Activated CD4-positive, alpha-beta T cell treated with anti-CD3 and anti-CD28 coated beads, Interleukin-2, amount 50 U/mL, for 24 hours (primary cell): ENCODE measurements at places on chromosomes 6 and 20.

DNA sequence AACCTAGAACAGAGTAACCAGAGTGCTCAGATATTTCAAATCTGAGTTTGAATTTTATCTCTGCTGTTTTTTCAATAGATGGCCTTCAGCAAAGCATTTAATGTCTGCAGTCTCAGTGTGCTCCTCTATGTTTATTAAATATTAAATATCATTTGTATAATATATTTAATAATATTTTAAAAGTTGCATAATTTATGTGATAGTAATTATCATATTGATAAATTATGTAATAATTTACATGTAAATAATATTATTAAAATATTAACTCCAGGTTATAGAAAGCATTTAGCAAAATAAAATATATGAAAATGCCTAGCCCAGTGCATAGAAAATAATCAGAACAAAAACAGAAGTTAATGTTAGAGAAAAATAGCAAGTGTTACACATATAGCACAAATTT lies 930.0 kb upstream of the SLC35B3 start:
- DNase-seq: no peak

GRCh38 chr6:124131259-124131658 lies 327.6 kb downstream of the NKAIN2 start:
- DNase-seq: no peak

DNA sequence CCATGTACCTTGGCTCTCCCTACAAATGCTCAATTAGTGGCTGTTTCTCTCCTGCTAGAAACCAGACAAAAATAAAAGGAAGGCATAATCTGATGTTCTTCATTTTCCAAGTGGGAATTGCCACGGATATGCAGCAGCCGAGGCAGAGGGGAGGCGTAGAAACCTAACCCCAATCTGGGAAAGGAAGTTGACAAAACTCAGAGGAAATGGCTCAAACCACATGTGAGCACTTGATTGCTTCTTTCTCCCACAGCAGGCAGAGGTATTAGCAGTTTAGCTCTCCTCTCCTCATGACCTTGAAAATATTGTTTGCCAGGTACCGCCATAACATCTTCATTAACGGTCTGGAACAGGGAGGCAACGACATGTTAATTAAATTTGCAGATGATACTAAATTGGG lies 3.8 kb upstream of the MLN start:
- DNase-seq: no peak

- no peak for DNase-seq
Observed at GRCh38 chr6:161074496-161075121, 83.0 kb downstream of the MAP3K4 start.

DNA sequence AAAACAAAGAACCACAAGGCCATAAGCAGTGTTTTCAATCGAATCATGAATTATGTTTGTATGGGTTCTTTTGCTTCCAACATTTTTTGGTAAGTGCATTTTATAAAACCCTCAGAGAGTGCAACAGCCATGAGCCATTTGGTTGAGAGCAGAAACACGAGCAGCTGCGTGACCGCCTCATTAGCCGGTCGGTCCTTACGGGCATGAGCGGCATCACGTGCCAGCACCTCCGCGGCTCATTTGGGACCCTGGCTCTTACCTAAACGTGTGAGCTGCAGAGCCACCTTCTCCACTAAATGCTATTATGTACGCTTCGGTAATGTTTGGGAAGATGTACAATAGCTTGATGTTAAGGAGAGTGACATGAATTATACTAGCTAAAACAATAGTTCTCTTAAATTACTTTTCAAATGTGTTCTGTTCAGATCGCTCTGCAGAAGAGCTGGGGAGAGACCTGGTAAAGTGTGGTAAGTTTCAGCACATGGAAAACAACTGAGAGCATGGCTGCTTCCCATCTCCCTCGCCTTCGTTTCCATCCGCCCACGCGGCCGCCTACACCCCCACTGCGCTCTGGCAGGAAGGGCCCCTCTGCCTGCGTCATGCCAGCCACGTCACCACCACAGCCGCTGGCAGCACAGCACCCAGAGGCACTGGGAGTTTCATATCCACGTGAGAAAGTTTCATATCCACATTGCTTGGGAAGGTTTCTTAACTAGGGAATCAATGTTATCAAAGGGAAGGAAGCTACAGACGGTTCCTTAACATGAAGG lies 23.7 kb upstream of the PDE10A start:
- no peak for DNase-seq

DNA sequence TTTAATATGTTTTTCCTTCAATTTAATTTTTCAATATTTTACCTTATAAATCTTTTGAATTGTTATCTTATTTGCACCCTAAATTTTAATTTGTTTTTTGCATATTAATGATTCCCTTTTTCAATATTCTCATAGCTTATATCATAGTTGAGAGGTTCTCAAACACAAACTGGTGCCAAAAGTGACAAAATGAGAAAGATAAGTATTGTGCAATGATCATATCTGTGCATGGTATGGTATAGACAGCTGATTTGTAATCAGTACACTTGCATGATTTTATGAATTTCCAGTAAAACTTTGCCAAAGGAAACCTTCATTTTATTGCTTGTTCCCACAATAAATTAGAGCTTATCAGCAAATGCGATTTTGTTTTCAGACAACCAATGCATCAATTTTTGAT lies 161.0 kb upstream of the HDAC2 start:
- no peak for DNase-seq

- no peak for DNase-seq
Observed at GRCh38 chr6:8236956-8237355, 134.6 kb upstream of the EEF1E1 start.

DNA sequence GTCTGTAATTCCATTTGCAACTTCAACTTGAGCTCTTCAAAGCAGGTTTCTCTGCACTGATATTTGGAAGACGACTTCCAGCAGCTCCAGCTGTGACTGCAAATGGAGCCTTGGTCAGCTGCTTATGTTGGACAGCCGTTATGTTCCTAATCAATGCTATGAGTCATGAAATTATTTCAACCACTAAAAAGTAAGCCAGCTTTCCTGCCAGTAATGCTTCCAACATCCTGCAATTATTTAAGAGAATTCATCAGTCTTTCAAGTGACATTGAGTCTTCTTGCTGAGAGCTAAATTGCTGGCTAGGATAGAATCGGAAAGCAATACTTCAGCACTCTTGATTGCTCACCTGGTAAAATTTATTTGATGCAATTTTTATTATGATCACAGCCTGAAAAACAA lies 375.7 kb downstream of the MMUT start:
- no peak for DNase-seq

- DNase-seq: no peak
Observed at GRCh38 chr6:83860359-83860755, 868 bp downstream of the CYB5R4 start.

DNA sequence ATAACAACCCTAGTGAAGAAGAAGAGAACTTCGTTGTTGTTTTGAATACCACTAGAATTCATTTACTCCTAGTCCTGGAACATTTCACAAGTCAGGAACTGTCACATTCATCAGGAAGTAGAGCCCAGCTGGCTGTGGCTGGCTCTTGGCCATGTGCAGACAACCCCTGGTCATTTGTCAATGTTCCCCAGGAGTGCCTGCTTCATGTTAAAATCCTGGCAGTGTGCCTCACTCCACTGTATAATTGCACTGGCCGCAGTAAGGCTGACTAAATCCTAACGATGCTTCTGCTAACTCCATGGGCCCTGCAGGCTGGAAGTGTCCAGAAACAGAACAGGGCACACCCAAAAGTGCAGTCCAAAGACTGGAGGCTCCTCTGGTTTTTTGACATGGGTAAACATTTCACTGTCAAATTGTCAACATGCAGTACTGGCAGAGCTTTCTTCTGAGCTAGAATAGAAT lies 41.5 kb upstream of the ADGRF1 start:
- no peak for DNase-seq

DNA sequence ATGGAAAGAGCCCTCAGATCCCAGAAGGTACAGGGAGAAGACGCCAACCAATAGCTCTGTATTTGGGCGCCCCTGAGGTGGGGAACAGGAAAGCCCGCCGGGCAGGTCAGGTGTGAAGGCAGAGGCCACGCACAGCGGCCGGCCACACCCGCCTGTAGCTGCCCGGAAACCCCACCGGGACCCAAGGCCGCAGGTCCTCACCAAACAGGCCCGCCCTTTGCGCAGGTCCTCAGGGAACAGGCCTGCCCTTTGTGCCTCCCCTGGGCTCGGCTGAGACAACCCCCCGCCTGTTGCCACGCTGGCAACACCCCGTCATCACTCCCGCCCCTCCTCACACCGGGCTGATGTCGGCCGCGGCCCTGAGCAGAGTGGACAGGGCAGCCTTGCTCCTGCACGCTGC lies 44.9 kb upstream of the CHRNA4 start:
- no peak for DNase-seq

DNA sequence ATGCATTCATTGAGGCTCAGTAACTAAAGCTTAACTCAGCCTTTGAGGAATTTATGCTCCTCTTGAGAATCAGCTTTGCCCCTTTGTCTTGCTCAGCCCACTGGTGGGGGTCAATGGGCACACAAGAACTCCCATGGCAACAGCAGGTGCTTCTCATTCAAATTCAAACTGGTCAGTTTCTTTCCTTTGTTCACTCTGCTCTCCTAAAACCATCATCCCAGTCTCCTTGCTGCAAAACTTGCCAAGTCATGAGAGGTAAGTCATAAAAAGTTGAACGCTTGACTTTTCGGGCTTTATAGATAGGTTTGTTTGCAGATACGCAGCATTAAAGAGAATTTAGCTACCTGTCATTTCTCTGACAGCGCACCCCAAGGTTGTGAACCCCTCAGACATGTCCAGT lies 146.8 kb downstream of the TFAP2A start:
- no peak for DNase-seq

DNA sequence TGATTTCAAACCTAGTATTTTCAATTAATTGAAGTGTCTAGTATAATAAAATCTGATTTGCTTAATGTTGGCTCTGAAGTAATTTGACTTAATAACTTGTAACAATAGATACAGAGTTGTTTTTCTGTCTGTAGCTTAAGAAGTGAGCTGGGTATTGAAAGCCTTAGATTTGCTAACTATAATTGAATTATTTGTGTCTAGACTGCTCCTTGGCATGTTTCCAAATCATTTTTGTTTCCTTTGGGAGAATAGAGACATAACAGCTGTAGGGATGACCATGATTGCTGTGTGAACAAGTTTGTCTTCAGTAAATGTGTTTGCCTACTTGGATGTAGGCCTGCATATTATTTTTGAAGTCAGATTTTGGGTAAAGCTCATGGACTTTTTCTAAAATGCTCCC lies 115.4 kb downstream of the SCAF8 start:
- no peak for DNase-seq

DNA sequence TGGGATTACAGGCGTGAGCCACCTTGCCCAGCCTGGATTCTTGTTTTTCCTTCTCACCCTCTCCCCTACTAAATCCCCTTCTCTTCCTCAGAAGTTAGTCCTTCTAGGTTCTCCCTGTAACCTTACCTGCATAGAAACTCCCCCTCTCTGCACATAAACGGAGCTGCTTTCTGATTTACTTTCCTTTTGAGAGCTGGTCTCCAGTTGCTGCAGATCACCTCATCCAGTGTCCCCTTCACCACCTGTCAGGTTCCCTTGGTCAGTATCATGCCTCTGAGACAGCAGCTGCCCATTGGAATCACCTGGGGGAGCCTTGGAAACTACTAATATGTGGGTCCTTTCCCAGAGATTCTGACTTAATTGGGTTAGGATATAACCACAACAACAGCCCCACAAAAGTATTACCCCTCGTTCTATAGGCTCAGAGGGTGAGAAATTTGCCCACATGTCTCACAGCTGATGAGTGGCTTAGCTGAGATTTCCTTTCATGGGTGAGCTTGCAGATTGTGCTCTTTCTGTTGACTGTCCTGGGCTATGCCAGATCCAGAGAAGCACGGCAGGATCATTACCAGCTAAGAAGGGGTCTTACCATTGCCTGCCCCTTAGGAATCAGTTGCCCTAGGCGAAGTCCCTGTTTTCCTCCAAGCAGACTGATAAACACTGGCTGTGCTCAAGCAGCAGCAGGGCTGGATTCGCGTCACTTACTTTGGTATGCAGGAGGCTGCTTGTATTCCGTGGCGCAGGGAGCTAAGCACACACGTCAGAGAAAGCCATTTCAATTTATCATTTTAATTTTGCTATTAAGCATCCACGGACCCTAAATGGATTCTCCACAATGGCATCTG lies 51.3 kb downstream of the AKAP12 start:
- no peak for DNase-seq

GRCh38 chr6:3454273-3455010 lies 2.4 kb downstream of the SLC22A23 start:
- DNase-seq: no peak

GRCh38 chr20:49560646-49561045 lies 7.3 kb downstream of the PTGIS start:
- DNase-seq: no peak

DNA sequence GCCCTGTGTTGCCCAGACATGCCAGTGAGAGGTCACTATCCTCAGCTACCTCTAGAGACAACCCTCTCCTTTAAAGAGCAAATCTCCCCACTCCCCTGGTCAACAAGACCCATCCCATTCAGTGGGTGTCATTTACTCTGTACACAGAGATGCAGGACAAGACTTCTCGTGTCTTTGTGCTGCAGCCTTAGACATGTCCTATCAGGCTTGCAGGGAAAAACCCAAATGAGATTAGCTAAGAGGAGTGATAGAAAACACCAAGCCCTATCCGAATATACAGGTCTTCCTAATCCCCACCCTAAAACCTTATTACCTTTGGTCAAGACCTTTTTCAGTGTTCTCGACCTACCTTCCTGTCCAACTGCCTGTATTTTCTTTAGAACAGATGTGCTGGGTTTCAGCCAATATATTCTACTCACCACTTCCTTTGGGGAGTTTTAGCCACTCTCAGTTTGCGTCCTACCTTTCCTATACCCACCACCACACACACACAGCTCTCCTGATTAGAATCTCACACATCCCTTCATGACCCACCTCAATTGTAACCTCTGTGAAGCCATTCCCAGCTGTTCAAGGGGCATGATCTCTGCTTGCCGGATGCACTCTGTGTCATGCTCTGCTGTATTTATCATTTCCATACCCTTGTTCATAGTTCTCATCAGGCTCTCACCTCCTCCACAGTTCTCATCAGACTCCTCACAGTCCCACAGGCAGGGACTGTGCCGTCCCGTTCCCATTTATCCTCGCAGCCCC lies 39.7 kb downstream of the TRAM2 start:
- no peak for DNase-seq

DNA sequence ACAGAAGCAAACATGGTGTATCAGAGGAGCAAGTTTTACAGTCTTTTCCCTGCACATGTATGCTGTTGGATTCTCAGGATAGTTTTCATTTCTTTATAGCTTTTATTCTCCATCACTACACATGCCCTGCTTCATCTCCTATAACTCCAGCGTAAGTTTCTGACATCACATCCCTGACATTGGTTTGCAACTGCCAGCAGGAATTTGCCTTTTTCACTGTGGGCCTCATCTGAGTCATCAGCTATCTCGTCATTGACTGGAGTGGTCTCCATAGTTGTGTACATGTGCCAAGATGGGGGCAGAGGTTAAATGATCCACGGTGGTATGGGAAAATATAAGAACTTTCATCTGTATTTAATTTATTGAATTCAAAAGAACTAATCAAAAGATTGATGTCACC lies 96.7 kb downstream of the SLX4IP start:
- DNase-seq: no peak

- DNase-seq: no peak
Observed at GRCh38 chr6:147741389-147741788, 232.9 kb downstream of the SAMD5 start.
